Osteoblast (primary cell): ENCODE measurements at places on chromosomes 13 and 19. TPM values are rescaled to one million over a fixed set of nuclear protein-coding genes. Genes with fewer than 3 reads are reported as not detected.

Gene ZNF433
- total RNA-seq, result 4.1 and 5.1 TPM in 2 replicates

GRCh38 chr19:55389386-55390317, 3.9 kb downstream of the RPL28 start:
- DNase-seq, result peak; percentile 63

- DNase-seq, result no peak
These were observed 9.6 kb downstream of the LDLR start for GRCh38 chr19:11098861-11099260.

GRCh38 chr13:105346141-105346775, 1189.2 kb downstream of the EFNB2 start:
- no peak for DNase-seq

Gene KIR2DL1
- total RNA-seq, result not detected in 2 replicates
